ENCODE measurements at places on chromosomes 6 and 20. TPM values are rescaled to one million over a fixed set of nuclear protein-coding genes. Genes with fewer than 3 reads are reported as not detected.

DNA sequence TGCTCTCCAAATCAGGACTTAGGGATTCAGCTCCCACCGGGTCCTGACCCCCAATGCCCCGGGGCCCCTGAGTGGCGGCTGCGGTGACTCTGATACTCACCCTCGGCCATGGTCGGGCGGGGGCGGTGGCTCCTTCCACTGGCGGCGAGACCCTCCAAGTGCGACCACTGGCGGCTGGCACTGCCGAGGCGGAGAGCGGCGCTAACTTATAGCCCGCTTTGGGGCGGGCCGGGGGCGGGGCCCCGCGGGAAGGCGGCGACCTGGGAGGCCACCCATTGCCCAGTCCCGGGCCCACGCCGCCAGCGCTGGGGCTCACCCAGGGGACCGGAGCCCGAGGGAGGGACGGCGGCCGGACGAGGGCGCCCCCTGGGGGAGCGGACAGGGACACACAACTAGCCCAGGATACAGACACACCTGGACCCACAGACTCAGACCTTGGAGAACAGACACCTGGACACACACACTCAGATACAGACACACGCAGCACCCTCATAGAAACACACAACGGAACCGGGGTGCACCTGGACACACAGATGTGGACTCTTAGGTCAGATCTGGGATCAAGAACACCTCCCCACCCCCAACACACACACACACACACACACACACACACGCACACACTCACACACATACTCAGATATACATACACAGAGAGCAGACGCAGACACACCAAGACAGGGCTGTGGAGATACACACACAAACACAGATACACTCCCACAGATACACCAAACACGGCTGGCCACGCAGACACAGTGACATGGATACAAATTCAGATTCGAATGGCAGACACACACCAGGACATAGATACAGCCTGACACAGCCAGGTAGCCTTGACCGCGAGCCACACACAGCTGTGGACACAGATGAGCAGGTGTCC, at the start of gene TGM2:
Gene TGM2, minus strand, starts transcription at position 182 of the 877 bp plus-strand sequence. Its CDS starts 72 bp downstream, at position 110.
- peak; percentile 50 for DNase-seq

DNA sequence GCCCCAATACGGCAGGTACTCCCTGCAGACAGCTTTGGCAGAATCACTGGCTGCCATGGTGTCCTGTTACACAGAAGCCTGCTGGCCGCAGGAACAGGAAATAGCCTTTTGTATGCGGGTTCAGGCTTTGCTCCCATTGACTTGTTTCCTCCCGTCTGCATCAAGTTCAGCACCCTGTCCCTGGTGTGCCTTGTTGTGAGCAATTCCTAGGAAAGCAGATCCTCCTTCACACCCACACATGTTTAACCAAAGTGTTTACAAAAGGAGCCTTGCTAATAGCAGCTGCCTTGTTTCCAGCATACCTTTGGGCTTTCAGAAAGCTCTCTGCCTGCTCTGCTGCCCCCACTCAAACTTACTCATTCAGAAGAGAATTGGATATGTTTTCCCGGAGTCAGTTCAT, 127.2 kb upstream of the SUPT3H start:
- peak; percentile 42 for DNase-seq

- DNase-seq, result no peak
These were observed 48.1 kb downstream of the DUSP22 start for GRCh38 chr6:340186-340955.

DNA sequence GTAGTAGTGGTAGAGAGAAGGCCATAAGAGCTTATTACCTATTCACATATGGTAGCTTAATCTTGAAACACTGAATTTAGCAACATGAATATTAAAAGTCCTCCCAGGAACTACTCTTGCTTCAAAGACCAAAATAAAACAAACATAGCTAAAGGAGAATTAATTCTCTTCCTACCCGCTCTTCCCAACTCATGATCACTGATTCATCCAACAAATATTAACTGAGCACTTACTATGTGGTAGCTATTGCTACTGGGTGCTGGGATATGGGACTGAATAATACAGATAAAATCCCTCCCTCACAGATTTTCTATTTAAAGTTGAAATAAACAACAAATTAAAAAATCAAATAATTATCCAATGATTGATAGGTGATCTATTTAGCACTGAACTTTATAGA, 287.1 kb downstream of the BTBD9 start:
- DNase-seq, result no peak

GRCh38 chr20:48354320-48354876, 473.4 kb downstream of the PREX1 start:
- DNase-seq, result no peak

DNA sequence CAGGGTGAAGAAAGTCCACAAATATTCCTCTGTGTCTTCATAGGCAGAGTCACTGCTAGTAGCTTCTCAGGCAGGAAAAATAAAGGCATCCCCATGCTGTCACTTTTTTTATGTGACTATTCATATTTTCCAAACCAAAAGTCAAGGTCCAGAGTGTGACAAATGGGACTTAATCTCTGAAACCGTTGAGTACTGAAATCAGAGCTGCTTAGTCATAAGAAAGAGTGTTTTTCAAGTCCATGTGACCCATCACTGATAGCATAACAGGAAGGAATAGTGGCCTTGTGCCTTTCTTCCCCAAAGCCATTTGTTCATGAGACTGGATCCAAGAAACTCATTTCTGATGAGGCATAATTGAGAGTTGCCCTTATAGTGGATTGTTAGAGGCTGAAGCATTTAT, 210.3 kb upstream of the TSHZ2 start:
- DNase-seq, result no peak

DNA sequence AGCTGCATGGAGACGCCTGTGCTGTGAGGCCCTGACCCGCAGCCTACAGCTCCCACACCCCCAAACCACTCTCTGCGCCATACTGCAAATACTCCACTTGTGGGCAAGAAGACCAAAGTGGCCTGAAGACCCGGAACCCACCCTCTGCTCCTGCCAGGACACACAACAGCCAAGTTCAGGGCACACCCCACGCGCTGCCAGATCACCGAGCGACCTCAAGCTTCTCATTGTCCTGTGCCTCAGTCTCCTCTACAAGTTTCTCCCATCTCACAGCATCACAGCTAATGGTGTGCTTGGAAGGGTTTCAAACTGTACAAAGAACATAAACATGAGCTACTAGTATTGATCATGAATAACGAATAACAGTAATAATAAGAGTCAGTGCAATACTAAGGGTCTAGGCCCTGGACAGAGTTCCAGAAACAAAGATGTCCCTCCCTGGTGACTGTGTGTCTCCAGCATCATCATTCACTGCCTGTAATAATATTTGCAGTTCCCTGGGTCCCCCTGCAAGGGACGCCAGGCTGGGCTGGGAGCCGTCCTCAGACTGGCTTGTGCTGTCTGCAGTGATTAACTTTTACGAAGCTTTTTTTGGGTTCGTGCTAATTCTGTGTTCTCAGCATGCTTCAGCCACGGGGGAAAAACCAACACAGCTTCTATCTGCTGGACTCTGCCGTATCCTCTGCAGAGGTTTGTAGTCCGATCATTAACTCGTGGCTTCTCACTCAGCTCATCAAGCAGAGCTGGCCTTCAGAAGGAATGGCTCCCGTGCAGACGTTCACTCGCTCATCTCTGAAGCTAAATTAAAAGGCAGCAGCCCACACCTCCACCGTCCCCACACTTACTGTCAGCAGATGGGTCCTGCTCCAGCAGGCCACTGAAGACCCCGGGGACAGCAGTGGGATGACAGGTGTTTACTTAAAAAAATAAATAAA, 81.6 kb upstream of the MPC1 start:
- no peak for DNase-seq

- DNase-seq, result peak; percentile 69
These were observed 15.4 kb upstream of the STMND1 start for GRCh38 chr6:17086469-17086868.

GRCh38 chr6:141618180-141618581, 514.5 kb upstream of the GJE1 start:
- DNase-seq, result no peak

DNA sequence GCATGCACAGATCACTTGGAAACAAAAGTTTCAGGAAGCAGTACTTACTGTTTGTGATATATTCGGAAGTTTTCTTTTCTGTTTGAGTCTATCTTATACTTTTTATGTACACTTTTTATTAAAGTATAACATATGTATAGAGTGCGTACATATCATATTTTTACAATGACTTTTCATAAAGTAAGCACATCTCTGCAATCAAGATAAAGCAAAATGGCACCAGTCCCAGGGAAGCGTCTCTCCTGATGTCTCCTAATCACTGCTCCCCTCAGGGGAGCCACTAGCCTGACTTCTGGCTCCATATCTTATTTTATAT, 26.3 kb downstream of the CDS2 start:
- no peak for DNase-seq

DNA sequence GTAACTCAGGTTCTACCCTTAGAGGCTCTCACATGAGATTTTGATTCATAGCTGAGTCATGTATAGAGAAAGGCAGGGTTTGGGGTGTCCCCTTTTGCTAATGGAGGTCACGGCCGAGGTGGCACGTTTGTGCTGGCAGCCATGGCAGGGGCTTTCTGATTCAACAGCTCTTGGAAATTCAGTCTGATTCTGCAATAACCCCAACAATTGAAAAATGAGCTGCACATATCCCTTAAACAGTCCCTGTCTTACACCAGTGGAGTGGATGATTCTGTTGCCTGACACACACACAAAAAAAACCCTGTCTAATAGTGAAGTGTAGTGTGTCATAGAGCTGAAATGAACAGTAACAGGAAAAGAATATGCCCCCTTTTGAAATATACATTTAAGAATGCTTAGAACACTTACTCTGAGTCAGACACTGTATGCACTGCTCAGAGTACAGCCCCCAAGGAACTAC, 40.4 kb upstream of the ARG1 start:
- DNase-seq, result peak; percentile 37

- no peak for DNase-seq
These were observed 9.5 kb downstream of the NPEPL1 start for GRCh38 chr20:58702161-58702510.

DNA sequence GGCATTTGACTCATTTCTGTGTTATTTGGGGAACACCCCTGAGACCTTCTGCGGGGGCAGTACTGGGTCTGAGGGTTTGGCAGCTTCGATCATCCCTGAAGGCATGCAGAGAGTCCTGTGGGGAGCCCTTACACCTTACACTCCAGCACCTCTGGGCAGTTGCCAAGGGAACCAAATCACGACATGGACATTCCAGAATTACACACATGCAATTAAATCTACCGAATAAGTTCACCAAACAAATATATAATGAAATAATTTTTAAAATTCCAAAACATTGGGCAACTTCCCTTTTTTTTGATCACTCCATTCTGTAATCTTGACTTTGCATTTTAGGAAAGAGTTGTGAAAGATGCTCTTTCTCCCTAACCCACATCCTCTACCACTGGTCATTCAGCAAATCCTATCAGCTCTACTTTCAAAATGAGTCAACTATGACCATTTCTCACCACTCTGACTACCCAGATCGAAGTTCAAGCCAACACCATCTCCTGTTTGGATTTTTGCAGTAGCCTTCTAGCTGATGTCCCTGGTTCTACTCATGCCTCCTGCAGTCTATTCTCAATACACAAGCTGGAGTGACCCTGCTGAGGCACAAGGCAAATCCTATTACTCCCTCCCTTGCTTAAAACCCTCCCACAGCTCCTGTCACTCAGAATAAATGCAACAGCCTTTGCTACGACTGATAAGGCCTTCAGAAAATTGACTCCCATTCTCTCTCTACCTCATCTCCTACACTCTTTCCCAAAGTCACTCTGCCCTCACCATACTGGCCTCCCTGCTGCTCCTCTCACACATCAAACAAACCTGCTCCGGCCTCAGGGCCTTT, 533.3 kb downstream of the HACE1 start:
- no peak for DNase-seq

DNA sequence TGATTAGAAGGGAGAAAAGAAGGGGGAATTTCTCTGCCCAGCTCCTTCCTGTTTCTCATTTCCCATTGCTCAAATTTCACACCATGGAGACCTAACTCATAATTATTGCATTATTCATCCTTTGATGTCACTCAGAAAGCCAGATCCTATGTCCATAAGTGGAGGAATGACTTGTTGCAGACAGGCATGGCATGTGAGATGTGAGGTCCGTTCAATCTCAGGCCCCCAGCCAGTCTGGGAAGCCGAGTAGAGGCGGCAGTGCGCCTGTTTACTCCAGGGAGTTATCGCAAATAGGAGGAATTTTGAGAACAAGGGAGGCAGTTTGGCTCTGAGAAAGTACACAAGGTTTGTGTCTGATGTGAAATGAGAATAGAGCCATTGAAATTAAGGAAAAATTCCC, 26.9 kb upstream of the MOCS1 start:
- peak; percentile 7 for DNase-seq

- DNase-seq, result peak; percentile 32
These were observed 319.6 kb upstream of the ARID1B start for GRCh38 chr6:156457601-156458000.

DNA sequence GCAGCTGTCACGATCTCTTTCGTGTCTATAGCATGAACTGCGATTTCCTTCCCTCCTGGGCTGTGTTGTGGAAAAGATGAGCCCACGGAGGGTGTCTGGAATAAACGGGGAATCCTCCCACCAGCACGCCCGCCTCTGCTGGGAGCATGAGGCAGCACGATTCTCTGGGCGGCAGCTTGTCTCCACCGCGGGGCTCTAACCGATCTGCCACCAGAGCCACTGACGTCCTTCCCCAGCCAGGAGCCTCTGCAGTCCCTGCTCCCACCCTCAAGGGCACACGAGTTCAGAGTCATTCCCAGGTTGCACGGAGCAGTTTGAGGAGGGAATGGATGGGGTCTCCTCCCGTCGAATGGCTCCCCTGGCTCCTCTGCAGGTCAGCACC, 197.6 kb downstream of the DLL1 start:
- DNase-seq, result no peak

DNA sequence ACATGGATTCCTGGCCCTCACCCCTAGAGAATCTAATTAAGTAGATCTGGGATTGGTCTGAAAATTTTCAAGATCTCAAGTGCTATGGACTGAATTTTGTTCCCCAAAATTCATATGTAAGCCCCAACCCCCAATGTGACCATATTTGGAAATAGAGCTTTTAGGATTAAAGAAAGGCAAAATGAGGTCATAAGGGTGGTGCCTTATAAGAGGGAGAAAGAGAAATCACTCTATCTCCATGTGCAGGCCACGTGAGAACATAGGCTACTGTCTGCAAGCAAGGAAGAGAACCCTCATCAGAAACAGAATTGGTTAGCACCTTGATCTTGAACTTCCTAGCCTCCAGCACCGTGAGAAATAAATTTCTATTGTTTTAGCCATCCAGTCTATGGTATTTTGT, 8.5 kb upstream of the DSE start:
- DNase-seq, result no peak

The TNFRSF21 gene
- 38.3 TPM for polyA plus RNA-seq

The PRR18 gene
- not detected for polyA plus RNA-seq

The OPRM1 gene
- polyA plus RNA-seq, result not detected

The CTCFL gene
- polyA plus RNA-seq, result not detected

The TFAP2D gene
- not detected for polyA plus RNA-seq

The WFDC10B gene
- polyA plus RNA-seq, result not detected

The RAET1E gene
- polyA plus RNA-seq, result 1.1 TPM

The RIPOR2 gene
- polyA plus RNA-seq, result not detected

The REM1 gene
- polyA plus RNA-seq, result not detected

The GSTA3 gene
- polyA plus RNA-seq, result not detected

The MCM8 gene
- polyA plus RNA-seq, result 4.6 TPM

All from foreskin keratinocyte (primary cell).